ENCODE measurements at places on chromosomes 13 and 19.

DNA sequence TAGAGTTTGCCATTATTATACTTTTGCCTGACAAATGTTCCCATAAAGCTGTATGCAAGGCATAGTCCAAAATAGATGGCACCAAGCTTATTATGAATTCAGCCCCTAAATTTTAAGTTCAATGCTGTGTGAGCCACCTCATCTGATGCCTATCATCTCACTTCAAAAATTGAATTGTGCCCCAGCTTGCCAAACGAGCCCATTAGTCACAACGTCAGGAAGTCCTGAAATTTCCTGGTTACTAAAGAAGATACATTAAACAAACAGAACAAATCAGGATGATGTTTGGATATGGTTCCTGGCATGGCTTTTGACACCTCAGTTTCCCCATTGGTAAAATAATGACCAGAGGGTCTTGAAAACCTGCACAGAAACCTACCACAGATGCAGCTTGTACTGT, 147.5 kb upstream of the SOX21 start:
- no peak for DNase-seq

- no peak for DNase-seq
Observed at GRCh38 chr13:26473571-26474230, 83.8 kb upstream of the WASF3 start.

GRCh38 chr19:11111771-11112144, 22.5 kb downstream of the LDLR start:
- no peak for DNase-seq

DNA sequence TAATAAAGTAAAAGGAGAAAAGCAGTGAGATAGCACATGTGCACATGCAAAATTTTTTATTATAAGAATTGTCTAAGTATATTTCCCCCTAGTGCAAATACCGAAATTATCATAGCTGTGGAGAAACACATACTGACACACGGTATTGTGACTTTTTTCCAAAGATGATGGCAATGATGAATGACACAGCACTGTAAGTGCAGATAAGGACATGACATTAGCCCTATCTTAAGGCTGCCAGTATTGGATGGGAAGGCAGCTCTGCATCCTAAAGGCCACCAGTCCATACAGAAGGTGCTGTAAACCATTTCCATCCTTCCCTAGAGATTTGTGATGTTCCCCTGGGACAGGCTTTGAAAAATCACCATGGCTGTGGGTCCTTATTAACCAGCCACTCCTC, 11.5 kb upstream of the MICU2 start:
- DNase-seq, result no peak

DNA sequence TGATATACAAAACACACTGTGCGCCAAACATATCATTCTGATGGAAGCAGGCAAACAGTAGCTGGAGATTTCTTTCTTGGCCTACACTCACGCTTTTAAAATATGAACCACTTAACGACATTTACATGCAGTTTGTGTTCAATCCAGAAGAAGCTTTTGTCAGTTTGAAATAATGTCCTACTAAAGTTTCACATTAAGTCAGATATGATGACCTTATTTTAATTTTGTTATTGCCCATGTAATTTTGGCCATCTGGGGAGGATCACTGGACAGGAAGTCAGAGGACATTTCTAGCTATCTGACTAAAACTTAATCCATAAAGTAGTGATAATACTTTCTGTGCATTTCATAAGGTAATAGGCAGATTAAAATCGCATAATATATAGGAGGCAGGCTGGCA, 98.1 kb downstream of the DCLK1 start:
- DNase-seq, result no peak

- no peak for DNase-seq
Observed at GRCh38 chr13:60282186-60282585, 114.8 kb upstream of the TDRD3 start.

GRCh38 chr19:11931051-11931450, 6.1 kb downstream of the ZNF700 start:
- DNase-seq, result no peak

- peak; percentile 86 for DNase-seq
Observed at GRCh38 chr13:94239135-94239534, 240.3 kb downstream of the DCT start.

DNA sequence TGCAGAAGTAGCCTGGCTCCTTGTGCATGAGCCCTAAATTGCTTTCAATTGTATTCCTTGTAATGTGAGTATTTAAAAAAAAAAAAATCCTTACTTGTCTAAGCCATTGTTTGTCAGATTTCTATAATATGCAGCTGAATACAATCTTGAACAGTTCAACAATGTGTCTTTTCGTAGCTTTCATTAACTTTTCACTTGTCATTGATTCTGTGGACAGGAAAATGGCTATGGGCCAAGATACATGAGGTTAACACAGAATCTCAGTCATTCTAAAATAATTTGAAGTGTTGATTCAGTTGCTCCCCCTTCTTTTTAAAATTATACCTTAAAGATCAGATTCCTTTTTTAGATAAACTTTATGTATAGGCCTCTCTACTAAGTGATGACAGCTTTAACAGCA, 395.8 kb upstream of the KLF12 start:
- DNase-seq, result no peak

- DNase-seq, result no peak
Observed at GRCh38 chr13:50948601-50949000, 39.0 kb downstream of the RNASEH2B start.

DNA sequence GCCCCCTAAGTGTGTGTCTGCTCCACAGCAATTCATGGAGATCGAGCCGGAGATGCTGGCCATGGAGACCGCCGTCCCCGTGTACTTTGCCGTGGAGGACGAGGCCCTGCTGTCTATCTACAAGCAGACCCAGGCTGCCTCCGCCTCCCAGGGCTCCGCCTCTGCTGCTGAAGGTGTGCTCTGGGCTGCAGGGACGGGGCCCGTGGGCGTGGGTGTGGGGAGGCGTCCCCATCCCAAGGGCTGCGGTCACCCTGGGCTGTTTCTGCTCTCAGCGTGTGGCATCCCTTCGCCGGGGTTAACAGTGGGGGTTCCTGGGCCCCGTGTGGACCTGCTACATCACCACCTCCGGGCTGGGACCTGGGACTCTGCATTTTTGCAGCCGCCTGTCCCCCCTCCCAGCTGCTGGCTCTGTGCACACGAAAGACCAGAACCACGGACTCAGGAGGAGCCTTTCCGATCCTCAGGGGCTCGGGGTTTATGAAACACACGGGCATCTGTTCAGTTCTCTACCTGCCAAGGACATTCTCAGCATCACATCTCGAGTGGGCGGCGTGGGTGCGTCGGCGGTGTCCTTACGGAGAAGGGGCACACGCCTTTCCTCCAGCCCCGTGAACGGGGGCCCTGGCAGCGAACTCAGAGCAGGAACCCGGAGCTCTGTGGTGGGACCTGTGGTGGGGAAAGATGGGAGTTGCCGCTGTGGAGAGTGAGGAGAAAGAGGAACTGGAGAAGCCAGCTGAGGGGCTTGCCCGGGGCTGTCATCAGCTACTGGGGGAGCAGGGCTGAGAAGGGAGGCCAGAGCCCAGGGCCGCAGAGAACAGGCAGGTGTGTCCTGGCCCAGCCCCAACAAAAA, 7.8 kb downstream of the NCLN start:
- peak; percentile 93 for DNase-seq

DNA sequence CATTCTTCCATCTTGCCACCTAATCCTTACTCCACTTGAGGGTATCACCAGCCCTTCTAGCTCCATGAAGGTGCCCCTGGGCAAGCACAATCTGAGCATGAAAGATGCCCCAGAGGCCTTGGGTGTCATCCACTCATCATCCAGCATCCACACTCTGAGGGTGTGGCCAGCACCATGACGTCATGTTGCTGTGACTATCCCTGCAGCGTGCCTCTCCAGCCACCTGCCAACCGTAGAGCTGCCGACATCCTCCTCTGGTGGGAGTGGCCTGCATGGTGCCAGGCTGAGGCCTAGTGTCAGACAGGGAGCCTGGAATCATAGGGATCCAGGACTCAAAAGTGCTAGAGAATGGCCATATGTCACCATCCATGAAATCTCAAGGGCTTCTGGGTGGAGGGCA, 3.1 kb upstream of the KLK3 start:
- no peak for DNase-seq

- DNase-seq, result peak; percentile 72
Observed at GRCh38 chr13:26168237-26168814, 53.8 kb downstream of the RNF6 start.

- no peak for DNase-seq
Observed at GRCh38 chr13:97205982-97206381, 16.2 kb upstream of the MBNL2 start.

GRCh38 chr19:508204-509150, 1.2 kb downstream of the TPGS1 start:
- DNase-seq, result no peak

- DNase-seq, result no peak
Observed at GRCh38 chr13:76226941-76227340, 590.8 kb downstream of the LMO7 start.

- DNase-seq, result peak; percentile 60
Observed at GRCh38 chr13:32428581-32429432, 877 bp upstream of the N4BP2L1 start.

- DNase-seq, result no peak
Observed at GRCh38 chr13:113273851-113274590, 23.0 kb upstream of the LAMP1 start.

DNA sequence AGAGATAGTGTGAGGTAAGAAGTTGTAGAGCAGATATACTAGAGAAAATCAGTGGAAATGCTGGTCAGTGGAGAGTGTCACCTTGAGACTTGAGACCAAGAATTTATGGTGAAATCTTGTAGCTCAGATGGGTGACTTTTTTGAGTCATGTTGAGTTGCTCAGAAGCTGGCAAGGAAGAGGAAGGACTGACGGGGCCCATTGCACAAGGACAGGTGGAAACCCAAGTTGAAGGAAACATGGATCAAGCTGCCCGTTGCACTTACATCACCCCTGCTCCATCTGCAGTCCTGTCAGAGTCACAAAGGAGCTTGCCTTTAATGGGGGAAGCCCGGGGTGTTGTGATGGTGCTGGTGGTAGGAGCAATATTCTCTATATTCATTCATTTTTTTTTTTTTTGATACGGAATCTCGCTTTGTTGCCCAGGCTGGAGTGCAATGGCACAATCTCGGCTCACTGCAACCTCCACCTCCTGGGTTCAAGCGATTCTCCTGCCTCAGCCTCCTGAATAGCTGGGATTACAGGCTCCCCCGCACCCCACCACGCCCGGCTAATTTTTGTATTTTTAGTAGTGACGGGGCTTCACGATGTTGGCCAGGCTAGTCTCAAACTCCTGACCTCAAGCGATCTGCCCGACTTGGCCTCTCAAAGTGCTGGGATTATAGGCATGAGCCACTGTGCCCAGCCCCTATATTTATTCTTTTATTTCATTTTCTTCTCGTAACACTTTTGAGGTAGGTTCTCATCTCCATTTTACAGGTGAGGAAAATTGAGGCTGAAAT, 27.4 kb downstream of the UBAC2 start:
- no peak for DNase-seq

- DNase-seq, result no peak
Observed at GRCh38 chr19:41309180-41310032, 566 bp upstream of the CCDC97 start.

GRCh38 chr13:89695343-89696257, 1651.9 kb upstream of the MIR17HG start:
- peak; percentile 70 for DNase-seq

- DNase-seq, result no peak
Observed at GRCh38 chr19:5850743-5851293, 431 bp downstream of the FUT3 start.

DNA sequence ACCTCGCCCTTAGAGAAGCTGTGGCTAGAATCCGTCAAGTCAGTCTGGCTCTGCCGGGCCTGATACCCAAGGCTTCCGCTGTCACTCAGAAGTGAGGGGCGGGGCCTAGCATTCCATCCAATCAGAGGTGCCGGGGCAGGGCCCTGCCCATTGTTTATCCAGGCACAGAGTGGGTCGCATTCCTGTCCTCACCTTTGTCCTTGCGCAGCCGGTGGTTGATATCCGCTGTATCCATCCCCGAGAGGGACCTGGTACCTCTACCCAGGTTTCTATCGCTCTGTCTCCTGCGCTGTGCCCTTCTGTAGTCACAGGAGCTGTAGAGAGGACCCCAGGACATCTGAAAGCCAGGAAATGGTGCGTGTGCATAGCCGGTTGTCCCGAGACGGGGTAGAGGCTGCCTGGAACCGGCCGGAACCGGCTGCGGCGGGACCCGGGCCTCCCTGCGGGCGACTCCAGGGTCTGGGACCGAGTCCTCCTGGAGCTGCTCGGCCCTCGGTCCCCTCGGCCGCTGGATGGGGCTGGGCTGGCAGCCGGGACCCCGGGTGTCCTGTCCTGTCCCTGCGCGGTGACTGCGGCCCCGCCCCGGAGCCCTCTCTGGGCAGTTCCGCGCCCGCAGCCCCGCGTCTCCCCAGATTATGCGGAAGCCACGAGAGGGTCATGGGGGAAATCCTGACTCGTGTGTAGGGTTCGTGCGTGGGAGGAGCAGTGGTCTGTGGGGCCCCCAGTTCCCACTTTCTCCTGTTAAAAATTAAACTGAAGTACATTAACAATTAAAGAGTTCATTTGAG, at the start of gene ZNF763:
Gene ZNF763, plus strand, starts transcription at position 183 of the 788 bp plus-strand sequence. Its CDS starts 169 bp downstream, at position 352.
- DNase-seq, result peak; percentile 96

GRCh38 chr13:40026174-40026585, 370.7 kb downstream of the COG6 start:
- no peak for DNase-seq

GRCh38 chr13:85541476-85541875, 257.7 kb downstream of the SLITRK6 start:
- peak; percentile 7 for DNase-seq

DNA sequence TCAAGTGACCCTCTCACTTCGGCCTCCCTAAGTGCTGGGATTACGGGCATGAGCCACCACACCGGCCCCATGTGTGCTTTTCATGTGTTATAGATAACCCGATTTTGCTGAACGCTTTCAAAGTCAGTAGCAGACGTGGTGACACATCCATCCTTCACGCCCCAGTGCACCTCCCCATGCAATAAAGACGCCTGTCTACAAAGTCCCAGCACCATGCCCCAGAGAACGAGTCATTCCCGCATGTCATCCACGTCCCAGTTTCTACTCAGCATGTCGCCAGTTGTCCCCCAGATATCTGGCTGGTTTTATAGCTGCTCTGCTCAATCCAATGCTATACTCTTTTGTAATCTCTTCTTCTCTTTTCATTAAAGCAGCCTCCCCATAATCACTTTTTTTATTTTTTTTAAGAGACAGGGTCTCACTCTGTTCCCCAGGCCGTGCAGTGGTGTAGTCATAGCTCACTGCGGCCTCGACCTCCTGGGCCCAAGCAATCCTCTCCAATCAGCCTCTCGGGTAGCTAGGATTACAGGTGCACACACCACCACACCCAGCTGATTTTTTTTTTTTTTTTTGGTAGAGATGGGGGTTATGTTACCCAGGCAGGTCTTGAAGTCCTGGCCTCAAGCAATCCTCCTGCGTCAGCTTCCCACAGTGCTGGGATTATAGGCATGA, 42.5 kb downstream of the DNM2 start:
- DNase-seq, result no peak

DNA sequence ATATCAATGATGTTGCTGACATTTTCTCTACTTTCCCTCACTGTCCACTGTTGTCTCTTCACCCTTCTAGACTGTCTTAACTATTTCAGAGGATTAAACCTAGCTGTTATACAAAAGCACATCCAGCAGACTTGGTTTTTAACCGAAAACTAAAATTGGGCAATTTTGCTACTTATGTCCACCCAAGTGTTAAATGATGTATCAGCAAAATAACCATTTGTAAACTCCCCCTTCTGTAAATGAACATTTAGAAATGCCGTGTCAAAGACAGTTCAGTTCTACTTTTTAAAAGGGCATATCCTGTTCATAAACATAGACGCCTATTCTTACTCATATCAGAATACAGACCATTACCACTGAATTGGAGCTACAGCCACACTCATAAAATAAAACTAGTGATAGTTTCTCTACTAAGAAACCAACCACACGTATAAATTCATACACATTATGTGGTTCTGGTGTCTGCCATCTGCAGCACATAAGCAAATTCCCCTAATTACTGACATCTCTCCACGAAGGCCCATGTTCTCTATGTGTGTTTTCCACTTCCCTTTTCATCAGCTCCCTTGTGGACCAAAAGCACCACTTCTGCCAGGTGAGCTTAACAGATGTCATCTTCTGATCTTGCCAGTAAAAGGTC, 1091.8 kb downstream of the PCDH9 start:
- DNase-seq, result peak; percentile 74

Data from common myeloid progenitor, CD34-positive (primary cell).